ENCODE measurements at places on chromosomes 16 and 17.
A peak's percentile ranks its signal among the peaks of the same experiment; 100 is the strongest.

DNA sequence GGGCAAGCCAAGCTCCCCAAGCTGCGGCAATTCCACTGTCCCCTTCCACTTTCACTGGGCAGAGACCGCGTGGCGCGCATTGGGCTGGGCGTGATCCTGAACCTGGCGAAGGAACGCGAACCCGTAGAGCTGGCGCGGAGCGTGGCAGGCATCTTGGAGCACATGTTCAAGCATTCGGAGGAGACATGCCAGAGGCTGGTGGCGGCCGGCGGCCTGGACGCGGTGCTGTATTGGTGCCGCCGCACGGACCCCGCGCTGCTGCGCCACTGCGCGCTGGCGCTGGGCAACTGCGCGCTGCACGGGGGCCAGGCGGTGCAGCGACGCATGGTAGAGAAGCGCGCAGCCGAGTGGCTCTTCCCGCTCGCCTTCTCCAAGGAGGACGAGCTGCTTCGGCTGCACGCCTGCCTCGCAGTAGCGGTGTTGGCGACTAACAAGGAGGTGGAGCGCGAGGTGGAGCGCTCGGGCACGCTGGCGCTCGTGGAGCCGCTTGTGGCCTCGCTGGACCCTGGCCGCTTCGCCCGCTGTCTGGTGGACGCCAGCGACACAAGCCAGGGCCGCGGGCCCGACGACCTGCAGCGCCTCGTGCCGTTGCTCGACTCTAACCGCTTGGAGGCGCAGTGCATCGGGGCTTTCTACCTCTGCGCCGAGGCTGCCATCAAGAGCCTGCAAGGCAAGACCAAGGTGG, 9.8 kb downstream of the SARM1 start:
- DNase-seq = no peak

DNA sequence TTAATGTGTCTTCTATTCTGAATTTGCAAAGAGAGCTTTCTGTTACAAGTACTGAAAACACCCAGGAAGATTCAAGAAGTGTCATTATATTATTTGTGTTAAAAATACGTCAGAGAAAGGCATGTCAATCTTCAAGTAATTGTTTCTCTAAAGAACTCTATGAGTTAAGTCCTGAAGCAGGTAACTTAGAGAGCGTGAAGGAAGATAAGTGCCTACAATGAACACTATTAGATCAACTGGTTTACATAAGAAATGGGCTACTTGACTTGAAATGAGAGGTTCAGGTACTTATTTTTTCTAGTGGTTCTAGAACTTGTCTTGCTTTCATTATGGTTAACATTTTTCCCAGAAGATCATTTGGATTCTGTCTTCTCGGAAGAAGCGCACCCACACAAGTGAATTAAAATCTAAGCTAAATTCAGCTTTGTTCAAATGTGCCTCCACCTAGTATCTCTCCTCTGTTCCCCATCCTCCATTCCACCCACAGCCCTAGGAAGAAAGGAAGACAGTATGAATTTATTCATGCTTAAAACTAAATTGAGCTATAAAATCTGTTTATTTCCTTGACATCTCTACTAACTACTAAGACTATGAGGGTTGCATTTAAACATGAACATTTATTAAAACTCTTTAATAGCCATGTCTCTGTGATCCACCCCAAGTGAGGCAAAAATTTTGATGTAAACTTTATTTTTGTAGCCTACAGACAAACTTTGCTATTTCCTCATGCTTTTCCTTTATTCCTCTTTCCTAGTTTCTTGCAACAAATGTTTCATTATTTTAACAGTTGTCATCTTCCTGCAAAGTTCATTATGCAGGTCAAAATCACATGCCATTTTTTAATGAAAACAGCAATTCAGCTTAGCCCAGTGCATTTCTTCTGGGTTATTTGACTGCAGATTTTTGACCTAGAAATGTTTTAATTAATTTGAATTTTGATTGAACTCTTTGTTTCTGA, 206.8 kb downstream of the KCNJ2 start:
- DNase-seq = no peak

DNA sequence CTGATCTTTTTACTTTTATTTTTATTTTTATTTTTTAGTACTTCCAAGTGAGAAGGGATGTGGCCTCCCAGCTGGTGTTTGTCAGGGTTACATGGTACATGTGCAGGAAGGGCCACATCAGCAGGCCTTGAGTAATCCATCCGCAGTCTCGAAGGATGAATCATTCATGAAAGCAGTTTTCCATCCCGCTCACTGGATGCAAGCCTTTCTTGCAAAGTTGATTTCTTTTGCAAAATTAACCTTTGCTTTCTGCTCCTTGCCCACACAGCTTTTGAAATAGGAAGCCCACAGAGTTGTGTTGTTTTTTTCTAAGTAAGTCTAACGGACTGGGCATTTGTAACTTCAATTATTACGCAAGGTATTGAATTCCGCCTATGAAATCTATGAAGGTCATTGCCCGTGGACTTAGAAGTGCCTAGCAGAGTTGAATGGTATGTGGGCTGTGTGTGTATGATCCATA, 157.4 kb downstream of the PRKCA start:
- no peak for DNase-seq

DNA sequence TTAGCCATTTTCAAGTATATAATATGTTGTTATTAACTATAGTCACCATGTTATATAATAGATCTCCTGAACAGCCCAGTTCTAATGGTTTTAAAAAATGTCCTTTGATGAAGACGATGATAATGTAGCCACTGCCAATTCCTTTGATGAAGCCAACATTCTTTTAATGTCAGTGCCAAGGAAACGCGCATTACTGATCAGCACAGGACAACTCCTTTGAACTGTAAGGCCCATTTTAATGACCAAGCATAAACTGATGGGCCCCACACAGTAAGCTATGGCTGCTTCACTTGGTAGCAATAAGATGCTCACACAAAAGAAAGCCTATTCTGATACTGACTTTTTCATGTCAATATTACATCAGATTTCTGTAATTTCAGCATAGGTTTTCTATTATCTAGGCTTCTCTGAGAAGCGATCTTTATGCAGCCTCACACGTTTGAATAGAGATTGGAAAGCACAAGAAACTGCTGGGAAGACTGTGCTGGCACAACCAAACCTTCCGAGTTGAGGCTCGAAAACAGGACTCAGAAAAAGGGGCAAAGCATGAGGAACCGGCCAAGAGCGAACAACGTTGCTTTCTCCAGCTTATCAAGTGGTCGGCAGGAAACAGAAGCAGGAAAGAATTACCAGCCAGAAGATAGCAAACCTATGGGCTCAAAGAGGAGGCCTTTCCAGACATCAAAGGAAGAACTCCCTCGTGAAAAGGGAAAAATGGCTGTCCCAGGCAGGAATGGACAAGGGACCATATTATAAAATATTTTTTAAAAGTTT, 19.4 kb downstream of the ERN1 start:
- no peak for DNase-seq

DNA sequence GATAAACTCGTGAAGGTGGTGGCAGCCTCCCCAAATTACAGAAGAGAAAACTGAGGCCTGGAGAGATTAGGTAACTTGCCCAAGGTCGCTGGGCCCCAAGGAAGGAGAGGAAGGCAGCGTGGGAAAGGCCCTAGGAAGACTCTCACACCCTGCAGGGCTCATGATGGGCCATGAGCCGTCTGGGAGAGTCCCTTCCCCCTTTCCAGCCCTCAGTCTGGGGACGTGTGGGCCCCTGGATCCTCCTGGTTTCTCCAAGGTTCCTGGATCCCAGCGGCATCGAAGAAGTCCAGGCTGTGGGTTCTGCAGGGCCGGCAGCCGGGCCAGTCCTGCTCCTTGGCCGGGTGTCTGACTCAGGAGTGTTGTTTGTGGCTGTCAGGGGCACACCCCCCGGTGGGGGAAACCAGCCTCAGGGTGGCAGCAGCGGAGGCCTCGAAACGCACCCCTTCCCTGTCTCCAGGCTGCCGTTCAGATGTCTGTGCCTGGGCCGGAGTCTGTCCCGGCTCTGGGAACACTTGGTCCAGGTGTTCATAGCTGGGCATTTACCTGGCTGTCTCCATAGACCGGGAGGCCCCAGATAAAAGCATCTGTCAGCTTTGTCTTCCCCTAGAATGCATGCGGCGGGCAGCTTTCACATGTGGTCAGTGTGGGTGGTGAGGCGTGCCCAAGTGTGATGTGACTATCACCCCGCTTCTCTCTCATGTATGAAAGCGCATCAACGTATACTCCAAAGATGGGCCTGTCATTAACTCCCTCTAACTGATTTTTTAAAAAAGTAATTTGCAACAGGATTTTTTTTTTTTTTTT, 3.7 kb upstream of the RAP1GAP2 start:
- no peak for DNase-seq

DNA sequence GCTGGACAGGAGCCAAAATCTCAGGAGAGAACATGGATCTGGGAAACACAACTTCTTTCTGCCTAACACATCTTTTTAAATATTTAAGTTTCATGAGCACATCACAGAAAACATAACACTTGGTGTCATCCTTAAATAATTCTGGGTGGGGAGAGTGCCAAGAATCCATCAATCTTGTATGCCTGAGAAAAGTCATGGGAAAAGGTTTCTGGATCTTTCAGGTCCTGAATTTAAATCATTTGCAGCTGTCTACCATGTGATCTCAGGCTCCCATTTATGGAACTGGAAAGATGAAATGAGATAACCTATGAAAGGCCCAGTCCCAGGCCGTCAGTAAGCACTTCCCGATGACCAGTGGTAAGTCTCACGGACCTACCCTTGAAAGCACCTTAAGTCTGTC, 15.1 kb downstream of the CDH11 start:
- no peak for DNase-seq

- no peak for DNase-seq
These were observed 8.6 kb upstream of the DUSP14 start for GRCh38 chr17:37481001-37481665.

DNA sequence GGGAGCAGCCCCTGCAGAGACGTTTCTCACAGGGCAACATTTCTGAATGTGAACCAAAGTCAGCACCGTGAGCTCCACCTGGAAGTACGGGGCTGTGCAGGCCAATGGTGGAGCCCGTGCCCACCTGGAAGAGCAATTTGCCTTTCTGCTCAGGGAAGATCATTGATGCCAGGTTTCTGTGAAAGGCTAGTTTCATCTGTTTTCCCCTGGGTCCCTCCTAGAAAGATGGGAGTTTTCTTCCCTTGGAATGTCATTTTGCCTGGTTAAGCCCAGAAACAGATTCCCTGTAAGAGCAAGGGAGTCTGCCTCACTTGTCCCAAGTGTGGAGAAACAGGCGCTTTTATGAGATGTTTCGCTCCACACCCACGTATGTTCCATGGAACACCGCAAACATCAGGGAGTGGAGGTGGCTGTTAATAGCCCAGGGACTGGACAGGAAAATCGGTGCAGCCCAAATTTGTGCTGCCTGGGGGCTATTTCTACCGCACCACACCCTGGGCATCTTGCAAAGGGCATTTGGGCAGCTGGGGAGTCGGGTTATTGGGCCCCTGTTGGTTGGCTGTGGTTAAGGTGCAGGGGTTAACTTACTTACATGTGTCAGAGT, 2.6 kb downstream of the SLC6A4 start:
- no peak for DNase-seq

- DNase-seq = no peak
These were observed 11.0 kb upstream of the CAPNS2 start for GRCh38 chr16:55555436-55555835.

DNA sequence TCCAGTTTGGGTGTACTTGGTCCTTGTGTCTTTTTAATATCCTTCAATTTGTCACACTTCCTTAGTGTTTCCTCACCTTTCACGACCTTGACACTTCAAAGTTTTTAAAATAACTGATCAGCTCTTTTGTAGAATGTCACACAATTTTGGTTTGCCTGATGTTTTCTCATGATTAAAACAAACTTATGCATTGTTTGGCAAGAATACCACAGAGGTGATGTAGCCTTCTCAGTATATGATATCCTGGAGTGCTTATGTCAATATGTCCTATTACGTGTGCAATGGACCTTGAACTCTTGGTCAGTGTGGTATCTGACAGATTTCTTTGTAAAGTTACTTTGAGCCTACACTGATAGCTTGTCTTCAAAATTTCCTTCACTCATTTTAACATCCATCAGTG, 297.4 kb downstream of the CNTNAP4 start:
- no peak for DNase-seq

DNA sequence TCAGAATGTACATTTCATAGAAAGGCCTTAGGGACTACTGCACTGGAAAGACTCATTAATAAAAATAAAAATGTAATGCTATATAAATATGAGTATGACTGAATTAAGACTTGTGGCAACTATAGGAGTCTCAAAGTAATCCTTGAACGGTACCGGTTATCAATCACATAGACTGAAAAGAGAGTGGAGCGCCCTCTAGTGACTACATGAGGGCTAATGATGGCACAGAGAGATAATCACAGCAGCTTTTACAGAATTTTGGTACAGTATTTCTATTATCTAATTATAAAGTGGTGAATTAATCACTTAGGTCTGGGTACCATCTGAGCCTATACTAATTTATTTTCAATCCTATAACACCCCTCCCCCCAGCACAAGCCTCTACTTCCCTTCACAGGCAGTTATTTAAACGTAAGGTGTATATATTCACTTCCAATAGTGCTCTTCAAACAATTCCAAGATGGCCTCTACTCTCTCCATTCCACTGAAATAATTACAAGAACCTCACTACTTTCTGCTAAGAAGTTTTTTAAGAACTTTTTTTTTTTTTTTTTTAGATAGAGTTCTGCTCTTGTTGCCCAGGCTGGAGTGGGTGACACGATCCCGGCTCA, 40.7 kb upstream of the ANKFY1 start:
- DNase-seq = peak; percentile 52

DNA sequence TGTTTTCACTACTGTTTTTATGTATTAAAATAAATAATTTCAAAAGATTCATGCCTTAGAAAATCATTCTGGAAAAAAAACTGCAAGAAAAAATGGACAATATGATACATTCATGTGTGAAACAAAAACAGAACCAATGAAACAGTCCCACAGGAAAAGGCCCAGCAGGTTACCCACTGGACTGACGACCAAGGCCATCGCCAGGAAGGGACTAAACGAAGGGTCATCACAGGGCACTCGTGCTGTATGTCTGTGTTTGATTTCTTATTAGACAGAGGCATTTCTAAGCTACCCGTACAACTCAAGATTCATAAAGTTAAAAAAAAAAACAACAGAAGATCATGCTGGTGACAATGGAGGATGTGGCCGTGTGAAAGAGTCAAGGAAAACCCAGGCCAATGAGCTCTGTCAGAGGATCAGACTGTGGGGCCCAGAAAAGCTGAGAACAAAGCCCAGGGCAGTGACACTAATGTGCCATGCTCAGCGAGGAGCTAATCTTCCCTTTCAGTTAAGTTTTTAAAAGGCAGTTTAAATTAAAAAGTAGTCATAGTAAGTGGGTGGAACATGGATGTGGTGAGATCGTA, 31.8 kb downstream of the NSMCE1 start:
- no peak for DNase-seq

- no peak for DNase-seq
These were observed 44.3 kb downstream of the XYLT1 start for GRCh38 chr16:17426451-17426850.
